ENCODE measurements at places on chromosomes 16 and 17.

- no peak for DNase-seq
- peaks cover 11% of the 10 kb centered on the region for H3K27me3 ChIP-seq
- no peaks in the 10 kb centered on the region for H3K36me3 ChIP-seq
- no peak overlapping the region for H3K4me3 ChIP-seq
Observed at GRCh38 chr17:10727192-10727591, 2.6 kb downstream of the TMEM220 start.

- no peaks in the 10 kb centered on the region for H3K4me1 ChIP-seq
- H3K27me3 ChIP-seq = no peaks in the 10 kb centered on the region
- no peak overlapping the region for H3K4me3 ChIP-seq
- no peaks in the 10 kb centered on the region for H3K36me3 ChIP-seq
Observed at GRCh38 chr16:78242239-78242630, 142.8 kb downstream of the WWOX start.

DNA sequence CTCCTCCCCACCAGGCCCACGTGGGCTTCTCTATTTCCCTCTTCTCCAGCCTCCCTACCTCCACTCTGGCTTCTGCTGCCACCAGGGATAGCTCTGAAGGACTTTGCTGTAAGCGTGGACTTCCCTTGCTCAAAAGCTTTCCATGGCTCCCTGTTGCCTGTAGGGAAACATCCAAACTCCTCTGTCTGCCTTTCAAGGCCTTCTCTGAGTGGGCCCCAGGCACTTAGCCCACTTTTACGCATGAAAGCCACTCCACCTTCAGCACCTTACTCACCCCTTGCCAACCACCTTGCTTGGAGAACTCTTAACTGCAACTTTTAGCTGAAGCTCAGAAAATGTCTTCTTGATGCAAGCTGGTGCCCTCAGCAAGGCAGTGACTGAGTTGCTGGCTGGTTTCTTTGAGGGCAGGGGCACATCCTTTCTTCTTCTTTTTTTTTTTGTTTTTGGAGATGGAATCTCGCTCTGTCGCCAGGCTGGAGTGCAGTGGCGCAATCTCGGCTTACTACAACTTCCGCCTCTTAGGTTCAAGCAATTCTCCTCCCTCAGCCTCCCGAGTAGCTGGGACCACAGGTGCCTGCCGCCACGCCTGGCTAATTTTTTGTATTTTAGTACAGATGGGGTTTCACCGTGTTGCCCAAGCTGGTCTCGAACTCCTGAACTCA, 52.0 kb upstream of the DLX4 start:
- no peaks in the 10 kb centered on the region for H3K36me3 ChIP-seq
- no peak overlapping the region for H3K4me3 ChIP-seq
- H3K4me1 ChIP-seq = no peaks in the 10 kb centered on the region
- peaks cover 64% of the 10 kb centered on the region for H3K27me3 ChIP-seq

- H3K36me3 ChIP-seq = peaks cover 5% of the 10 kb centered on the region
- no peak overlapping the region for H3K27ac ChIP-seq
- H3K4me3 ChIP-seq = no peak overlapping the region
- no peaks in the 10 kb centered on the region for H3K27me3 ChIP-seq
Observed at GRCh38 chr16:88773812-88774291, 11.2 kb downstream of the PIEZO1 start.

DNA sequence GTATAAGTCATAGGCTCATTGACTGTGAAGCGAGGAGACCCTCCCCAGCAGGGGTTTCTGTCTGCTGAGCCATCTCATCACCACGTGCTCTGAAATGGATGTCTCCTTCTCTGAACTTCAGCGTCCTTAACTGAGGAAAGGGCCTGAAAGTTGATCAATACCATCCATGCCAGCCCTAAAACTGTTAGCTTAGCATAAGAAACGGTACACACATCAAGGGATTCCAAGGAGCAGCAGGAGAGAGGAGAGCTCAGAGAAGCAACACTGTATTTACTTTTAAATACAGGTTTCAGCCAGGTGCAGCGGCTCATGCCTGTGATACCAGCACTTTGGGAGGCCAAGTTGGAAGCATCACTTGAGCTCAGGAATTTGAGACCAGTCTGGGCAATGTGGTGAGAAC, 248.9 kb upstream of the TNRC6C start:
- H3K4me3 ChIP-seq = no peak overlapping the region
- H3K4me1 ChIP-seq = no peaks in the 10 kb centered on the region
- H3K27ac ChIP-seq = no peak overlapping the region
- no peaks in the 10 kb centered on the region for H3K27me3 ChIP-seq
- H3K36me3 ChIP-seq = peaks cover 3% of the 10 kb centered on the region
- DNase-seq = no peak

Measured in T-cell (primary cell).